AG09309 (cell line): ENCODE measurements at places on chromosomes 1 and 21.

- DNase-seq, result no peak
Measured at GRCh38 chr1:181646710-181647109, 163.4 kb downstream of the CACNA1E start.

DNA sequence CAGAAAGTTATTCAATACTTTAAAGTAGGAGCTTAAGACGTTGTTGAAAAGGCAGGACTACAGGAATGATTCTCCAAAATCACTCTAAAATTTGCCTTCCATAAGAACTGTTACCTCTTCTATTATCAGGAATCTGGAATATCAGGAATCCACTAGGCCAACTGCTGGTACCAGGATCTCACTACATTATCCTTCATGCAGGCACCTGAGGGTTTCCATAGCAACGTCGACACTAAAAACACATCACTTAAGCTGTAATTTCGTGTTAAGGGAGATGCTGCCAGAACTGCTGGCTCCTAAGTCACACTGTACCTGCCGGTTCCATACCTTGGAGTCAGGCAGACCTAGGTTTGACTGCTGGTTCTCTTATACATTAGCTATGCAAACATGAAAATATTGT, 139.7 kb upstream of the C1orf87 start:
- no peak for DNase-seq

DNA sequence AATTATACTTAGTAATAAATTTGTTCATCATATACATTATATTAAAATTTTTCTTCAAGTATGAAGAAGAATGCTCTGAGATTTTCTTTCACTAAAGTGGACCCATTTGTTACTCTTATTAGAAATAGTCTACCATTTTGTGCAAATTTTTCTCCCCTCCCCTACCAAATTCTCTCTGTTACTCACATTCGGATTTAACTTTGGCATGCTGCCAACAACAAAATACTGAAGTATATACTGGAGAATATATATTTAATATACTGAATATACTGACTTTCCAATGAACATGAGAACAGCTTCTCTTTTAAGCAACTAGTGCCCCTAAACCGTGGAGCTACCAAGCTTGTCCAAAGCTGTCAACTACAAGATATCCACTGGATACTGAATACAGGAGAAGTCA, 57.2 kb downstream of the CENPF start:
- DNase-seq, result no peak

DNA sequence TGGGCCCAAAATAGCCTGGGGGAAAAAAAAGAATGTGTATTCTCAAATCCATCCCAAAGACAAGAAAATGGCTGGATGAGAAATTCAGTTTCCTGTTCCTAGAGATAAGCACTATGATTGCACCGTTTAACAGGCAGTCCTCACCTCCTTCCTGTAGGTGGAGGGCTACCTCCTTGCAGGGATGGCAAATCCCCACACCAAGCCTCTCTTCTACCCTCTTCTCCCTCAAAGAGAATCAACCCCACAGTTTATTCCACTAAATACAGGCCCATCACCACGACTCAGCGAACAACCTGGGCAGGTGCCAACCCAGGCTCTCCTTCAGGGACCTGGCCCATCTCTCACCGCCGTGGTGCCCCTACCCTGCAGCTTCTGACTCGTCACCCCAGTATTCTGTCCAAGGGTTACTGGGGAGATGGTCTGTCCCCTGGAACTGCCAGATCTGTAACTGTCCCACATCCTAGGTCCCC, 3.4 kb upstream of the CHD5 start:
- no peak for DNase-seq

- DNase-seq, result no peak
Measured at GRCh38 chr1:226588484-226588883, 39.9 kb downstream of the STUM start.
